Fibroblast of lung (primary cell): ENCODE measurements at places on chromosomes 5 and 9. TPM values are rescaled to one million over a fixed set of nuclear protein-coding genes. Genes with fewer than 3 reads are reported as not detected.

PCDHB12 gene
- 0.26 and 0.66 TPM in 2 replicates for total RNA-seq

PURA gene
- 19.0 and 20.0 TPM in 2 replicates for total RNA-seq

ALDH1A1 gene
- 45.2 and 46.1 TPM in 2 replicates for total RNA-seq

SPATA31C1 gene
- not detected in 2 replicates for total RNA-seq

ATP10B gene
- not detected in 2 replicates for total RNA-seq

GRIA1 gene
- total RNA-seq: 1.8 and 4.5 TPM in 2 replicates

LRRC26 gene
- not detected in 2 replicates for total RNA-seq

CDO1 gene
- total RNA-seq: 4.6 and 6.9 TPM in 2 replicates

ST8SIA4 gene
- total RNA-seq: 0.26 and 0.33 TPM in 2 replicates

MCIDAS gene
- not detected in 2 replicates for total RNA-seq

SV2C gene
- total RNA-seq: not detected in 2 replicates

GLDC gene
- 0.51 and 0.83 TPM in 2 replicates for total RNA-seq

PCDHA9 gene
- 0.26 and 0.33 TPM in 2 replicates for total RNA-seq

NFIB gene
- total RNA-seq: 36.3 and 56.0 TPM in 2 replicates

LECT2 gene
- total RNA-seq: not detected in 2 replicates

PCDHGA12 gene
- total RNA-seq: 9.2 and 13.7 TPM in 2 replicates

RRAGA gene
- total RNA-seq: 43.1 and 62.9 TPM in 2 replicates

ATP6V0E1 gene
- total RNA-seq: 293 and 377 TPM in 2 replicates

EIF4EBP3 gene
- 1.8 and 2.3 TPM in 2 replicates for total RNA-seq
